Glutamatergic neuron (in vitro differentiated cells): ENCODE measurements at places on chromosomes 3 and 15.

DNA sequence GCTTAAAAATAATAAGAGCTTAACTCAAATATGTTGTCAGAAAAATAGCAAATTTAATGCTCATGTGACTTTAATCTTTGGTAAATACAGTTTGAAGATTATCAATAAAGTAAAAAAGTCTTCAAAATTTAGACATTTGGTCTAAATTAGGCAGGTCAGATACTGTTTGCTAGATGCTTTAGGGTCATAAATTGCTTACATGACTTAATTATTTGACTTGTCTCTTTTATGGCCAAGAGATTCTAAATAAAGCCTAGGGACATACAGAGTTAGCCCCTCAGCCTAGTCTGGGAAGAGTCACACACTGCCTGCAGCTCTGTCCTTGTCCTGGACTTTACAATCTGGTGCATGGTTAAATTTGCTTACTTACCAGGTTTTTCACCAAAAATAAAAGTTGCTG, 198.3 kb upstream of the LRRFIP2 start:
- DNase-seq: no peak

DNA sequence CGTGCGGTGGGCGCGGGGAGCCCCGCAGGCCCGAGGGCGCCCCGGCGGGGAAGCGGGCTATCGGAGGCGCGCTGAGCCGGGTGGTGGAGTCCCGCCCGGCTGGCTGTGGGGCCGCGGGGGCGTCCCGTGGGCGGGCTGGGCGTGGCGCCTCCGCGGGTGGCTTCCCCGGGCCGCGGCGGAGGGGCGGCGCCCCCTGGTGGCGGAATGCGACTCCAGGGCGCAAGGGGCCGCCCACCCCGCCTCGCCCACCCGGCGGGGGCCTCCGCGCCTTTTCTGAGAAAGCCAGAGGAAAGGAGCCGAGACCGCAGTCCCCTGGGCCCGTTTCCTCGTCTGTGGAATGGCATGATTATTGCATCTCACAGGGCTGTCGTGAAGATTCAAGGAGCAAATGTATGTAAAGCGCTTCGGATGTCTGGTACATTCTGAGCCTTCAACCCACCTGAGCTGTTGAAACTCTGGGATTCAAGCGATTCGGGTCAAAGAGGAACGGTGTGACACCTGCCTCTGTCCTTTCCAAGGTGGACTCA, 31.9 kb upstream of the RAB6B start:
- peak; percentile 79 for DNase-seq

GRCh38 chr3:101824702-101825101, 24.6 kb upstream of the NFKBIZ start:
- no peak for DNase-seq

GRCh38 chr3:127848131-127849129, 26.1 kb upstream of the MGLL start:
- DNase-seq: no peak

- DNase-seq: no peak
Measured at GRCh38 chr15:39211108-39211979, 369.5 kb upstream of the THBS1 start.

DNA sequence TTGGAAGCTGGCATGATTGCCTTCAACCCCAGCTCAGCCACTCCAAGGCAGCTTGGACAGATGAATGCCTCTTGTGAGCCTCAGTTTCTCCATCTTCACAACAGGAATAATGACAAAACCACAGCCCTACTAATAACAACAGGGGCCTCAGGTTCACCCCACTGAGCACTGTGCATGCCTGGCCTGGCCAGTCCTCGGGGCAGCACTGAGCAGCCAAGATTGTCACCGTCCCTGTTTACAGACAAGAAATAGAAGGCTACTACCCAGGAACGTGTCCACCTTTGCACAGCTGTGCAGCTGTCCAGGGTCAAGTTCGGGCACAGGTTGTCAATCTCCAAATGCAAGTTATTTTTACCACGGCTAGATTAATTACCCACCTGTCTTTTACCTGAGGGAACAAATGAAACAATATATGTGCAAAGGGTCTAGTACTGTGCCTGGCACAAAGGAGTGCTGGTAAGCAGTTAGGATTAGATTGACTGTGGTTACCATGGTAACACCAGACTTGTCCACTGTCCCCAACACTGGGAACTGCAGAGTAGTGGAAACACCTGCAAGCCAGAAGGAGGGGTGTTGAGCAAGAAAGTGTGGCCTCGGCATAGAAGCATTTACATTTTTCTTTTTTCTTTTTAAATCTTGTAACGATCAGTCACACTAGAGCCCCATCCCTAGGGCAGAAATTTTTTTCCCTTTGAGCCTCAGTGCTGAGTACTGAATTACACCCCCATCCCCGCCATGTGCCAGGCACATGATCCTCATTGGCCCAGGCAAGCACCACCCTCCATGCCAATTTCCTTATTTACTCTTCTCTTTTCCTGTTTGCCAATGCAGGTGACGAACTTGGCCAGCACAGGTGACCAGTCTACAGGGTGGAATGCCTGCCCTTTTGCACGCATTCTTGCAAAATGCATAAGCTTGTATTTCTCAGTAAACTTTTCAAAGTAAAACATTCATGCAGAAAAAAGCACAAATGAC, 66.3 kb upstream of the SLC6A6 start:
- no peak for DNase-seq

GRCh38 chr3:66220066-66220465, 735 bp upstream of the SLC25A26 start:
- DNase-seq: no peak
